ENCODE measurements at places on chromosomes 12 and 14.
A peak's percentile ranks its signal among the peaks of the same experiment; 100 is the strongest.

GRCh38 chr12:50600364-50600763 is 95.6 kb downstream of the DIP2B start:
- DNase-seq: no peak

- no peak for DNase-seq
These were observed 12.8 kb upstream of the RPLP0 start for GRCh38 chr12:120213758-120214157.

DNA sequence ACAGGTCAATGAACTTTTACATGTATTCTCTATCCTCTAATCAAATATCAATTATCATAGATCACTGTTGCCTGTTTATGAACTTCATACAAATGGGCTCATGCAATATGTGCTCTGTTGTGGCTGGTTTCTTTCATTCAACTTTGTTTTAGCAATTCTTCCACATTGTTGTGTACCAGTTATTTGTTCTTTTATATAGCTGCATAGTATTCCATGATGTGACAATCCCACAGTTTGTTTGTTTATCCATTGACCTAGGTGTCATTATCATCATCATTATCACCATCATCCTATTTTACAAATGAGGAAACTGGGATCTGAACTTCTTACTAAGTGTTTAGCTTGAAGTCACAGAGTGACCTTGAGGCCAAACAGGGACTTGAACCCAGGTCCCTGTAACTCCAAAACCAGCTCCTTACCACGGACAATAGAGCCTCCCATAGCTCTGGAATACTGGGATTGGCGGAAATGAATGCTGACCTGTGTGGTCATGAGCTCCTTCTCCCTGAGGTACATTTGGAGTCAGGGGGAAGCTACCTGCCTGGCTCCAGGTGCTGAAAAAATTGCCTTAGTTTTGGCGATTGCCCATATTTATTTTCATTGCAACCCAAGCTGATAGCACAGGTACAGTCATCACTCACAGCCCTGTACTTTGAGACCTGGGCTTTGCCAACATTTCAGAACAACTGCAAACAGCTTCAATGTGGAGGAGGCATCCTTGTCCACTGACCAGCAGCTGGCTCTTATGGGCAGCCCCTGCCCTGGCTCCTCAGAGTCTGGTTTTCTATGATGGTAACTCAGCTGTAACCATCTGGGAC is 9.2 kb downstream of the ZFP36L1 start:
- DNase-seq: no peak

DNA sequence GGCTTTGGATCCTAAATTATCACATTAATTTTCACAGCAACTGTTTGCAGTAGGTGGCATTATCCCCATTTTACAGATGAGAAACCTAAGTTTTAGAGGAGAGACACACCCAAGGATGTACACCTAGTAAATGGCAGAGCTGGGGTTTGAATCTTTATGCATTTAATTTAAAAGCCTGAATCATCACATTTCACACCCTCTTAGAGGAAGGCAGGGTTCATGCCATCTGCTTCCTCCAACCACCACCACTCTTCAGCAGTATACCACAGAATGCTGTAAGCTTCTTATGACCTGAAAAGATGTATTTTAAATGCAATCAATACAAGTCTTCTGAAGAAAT is 90.3 kb downstream of the CRADD start:
- peak; percentile 43 for DNase-seq

DNA sequence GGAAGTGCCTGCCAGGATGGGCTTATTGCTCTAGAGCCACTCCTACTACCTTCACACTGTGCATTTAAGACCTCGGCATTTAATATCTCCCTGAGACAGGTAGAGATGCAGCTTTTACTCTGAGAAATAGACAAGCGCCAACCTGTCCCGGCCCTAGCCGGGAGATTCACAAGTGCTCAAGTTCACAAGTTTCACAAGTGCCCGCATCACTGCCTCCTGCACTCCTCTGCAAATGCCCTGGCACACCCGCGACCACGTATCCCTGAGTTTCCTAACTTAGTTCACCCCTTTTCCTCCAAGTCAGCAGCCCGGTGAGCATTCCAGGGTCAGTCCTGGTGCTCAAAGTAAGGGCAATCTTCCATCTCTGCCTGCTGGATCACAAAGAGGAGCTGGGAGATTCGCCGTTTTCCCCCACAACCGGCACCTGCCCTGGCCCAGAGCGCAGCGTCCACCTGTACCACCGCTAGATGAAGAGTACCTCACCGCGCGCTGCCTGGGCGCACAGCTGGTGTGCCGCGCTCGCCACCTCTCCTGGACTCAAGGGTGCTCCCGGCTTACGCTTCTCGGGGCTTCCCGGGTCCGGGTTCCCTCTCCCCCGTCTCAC is 5.0 kb upstream of the SLC38A4 start:
- no peak for DNase-seq

DNA sequence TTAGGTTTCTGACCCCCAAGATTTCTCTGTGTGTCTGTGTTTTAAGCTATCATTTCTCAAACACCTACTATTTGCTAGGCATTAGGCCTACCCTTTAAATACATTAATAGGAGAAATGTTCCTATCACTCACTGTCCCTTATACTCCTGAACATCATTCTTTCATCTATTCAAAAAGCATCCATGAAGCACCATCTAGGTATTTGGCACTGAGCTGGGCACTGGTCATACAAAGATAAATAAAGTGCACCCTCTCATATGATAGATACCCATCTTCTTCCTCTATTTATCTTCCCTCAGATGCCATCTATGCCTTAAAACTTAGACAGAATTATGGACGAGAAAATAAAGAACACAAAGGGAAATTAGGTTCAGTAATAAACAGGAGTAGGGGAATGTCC is 20.4 kb downstream of the SIX1 start:
- DNase-seq: no peak

- DNase-seq: no peak
These were observed 17.3 kb downstream of the TPH2 start for GRCh38 chr12:71955970-71956369.

DNA sequence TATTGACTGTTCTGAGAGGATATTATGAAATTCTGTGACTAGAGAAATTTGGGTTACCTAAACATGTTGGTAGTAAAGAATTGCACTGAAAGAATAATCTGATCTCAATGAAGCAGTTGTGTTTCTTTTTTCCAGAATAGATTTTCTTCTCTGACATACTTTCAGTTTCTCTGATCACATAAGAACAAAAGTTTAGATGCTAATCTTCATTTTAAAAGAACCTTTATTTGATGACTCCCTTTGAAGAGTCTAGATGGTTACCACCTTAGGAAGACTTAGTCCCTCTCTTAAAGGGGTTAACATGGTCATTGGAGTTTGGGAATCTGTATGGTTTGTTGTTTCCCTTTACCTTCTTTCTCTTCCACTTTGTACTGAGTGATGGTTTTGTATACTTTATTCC is 58.6 kb downstream of the MON2 start:
- no peak for DNase-seq
